ENCODE measurements at places on chromosomes 6 and 20.
A peak's percentile ranks its signal among the peaks of the same experiment; 100 is the strongest.

DNA sequence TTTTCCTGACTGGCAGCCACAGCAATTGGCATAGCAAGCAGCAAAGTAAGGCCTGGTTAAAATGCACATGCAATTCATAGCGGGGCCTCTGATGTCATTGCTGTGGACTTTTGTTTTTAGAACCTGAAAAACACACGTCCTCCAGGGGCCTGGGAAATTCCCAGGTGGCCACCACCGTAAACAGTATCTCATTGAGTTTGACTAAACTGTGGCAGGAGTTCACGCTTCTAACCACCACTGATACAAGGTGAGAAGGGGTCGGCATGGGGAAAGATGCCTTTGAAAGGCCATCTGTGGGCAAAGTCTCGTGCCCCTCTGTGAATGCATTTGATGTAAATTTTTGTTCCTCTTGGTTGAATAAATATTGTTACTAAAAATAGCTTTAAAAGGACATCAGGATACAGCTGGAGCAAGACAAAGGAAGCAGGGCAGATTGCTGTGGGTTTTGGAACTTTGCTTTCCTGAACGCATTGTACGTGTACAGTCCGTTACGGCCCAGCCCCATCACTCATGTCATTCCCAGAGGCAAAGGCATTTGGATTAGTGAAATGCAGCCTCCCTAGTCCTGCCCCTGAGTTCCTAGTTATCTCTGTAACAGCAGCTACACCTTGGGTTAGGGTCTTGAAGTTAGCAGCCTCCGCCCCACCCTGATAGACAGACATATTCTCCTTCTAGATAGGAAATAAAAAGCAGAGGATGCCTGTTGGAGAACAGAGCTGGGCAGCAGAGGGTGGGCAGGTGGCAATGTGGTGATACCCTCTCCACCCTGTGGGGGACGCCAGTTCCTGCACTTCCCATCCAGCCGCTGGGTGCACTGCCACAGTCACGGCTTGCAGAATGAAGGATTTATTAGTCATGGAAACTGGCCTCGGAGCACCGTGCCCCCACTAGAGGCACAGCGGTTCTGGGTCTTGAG, 80.3 kb downstream of the ZDHHC14 start:
- no peak for DNase-seq

GRCh38 chr6:81998432-81998831, 246.0 kb upstream of the TENT5A start:
- no peak for DNase-seq

DNA sequence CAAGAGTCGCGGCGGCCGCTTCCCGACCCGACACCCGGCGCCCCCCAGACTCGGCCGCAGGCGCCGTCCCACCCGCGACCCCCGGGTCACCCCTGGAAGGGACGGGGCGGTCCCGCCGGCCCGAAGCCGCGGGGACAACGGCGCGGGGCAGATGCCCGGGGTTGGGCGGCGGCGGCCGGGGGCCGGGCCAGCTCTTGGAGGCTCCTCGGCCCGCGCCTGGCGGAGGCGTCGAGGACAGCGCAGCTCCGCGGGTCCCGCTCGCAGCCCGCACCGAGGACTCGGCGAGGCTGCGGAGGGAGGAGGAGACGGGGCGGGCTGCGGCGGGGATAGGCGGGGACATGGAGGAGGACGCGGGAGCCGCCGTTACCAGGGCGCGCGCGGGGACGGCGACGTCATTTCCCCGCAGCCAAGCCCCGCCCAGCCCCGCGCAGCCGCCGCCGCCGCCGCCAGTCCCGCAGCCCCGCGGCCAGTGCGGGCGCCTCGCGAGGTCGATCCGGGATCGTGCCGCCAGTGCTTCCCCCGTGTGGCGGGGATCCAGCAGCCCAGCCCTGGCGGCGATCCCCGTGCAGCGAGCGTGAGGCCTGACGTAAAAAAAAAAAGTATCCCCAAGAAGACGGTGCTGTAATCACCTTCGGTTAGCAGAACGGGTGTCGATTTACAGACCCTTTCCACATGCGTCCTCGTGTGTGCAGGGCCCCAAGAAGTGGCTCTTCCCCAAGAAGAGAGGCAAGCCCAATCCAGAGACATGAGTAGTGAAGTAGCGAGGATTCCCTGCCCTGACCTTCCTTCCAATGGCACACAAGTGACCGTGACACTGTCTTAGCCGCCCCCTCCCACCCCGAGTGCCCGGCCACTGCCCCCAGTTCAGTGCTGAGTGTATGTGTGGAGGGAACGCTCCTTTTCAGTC, at the start of gene FAM184A:
FAM184A (minus strand) TSS at position 289 of the 907 bp plus-strand sequence. CDS start 365 bp downstream, outside the sequence.
- DNase-seq: peak; percentile 55

GRCh38 chr6:157693867-157694266, 129.2 kb upstream of the SNX9 start:
- no peak for DNase-seq

DNA sequence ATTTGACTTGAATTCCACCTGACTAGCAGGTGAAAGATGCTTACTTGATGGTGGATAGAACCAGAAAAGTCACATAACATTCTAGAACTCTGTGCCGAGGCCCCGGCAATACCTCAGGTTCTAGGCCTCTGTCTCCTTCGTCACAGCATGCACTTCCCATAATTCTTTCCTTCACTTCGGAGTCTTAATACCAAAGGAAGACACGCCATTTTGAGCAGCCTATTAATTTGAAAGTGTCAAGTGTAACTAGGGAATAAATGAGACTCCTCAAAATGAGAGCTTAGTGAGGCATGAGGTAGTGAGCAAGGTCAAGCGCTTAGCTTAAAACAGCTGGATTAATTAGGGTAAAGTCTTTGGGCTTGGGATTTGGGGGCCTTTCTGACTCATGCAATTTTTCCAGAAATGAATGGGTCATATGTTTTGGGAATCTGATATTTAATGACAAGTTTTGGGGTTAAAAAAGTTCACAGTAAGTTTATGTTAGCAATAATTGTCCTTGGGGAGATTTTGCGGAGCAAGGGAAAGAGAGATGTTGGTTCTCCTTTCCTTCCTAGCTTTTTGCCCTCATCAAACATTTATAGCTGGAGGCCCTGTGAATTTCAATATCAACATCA, 29.1 kb upstream of the SGK1 start:
- DNase-seq: no peak

- no peak for DNase-seq
Measured at GRCh38 chr20:31770243-31770642, 31.2 kb downstream of the TPX2 start.

- no peak for DNase-seq
Measured at GRCh38 chr6:100763617-100764241, 117.4 kb downstream of the ASCC3 start.

DNA sequence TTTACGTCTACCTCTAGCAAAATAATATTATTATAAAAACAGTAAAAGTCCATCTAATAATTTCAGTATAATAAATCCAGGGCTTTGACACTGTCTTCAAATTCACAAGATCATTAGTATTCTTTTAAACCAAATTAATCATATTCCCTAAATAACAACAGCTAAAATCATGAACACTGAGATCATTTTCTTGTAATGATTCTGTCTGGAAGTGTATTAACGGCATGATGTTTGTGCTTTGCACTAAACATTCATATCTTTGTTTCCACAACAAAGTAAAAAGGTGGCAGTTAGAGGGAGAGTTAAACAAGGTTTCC, 18.8 kb downstream of the HIVEP2 start:
- no peak for DNase-seq

GRCh38 chr20:47357296-47358038, 968 bp upstream of the ZMYND8 start:
- DNase-seq: peak; percentile 82

- no peak for DNase-seq
Measured at GRCh38 chr20:57301026-57301425, 28.6 kb upstream of the SPO11 start.

DNA sequence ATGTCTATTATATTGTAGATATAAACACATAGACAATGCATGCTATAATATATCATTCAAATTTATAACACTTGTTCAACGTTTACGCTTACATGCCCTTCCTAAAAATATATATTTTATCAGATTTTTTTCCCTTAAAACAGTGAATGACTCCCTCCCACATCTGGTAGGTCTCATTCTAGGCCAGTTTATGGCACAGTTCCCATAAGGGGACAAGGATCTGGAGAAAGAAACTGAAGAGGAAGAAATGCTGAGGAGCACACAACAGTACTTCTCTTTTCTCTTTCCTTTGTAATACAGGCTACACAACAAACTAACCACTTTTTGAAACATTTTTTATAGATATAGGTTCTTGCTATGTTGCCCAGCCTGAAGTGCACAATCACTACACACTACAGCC, 48.6 kb upstream of the RCAN2 start:
- DNase-seq: peak; percentile 41

DNA sequence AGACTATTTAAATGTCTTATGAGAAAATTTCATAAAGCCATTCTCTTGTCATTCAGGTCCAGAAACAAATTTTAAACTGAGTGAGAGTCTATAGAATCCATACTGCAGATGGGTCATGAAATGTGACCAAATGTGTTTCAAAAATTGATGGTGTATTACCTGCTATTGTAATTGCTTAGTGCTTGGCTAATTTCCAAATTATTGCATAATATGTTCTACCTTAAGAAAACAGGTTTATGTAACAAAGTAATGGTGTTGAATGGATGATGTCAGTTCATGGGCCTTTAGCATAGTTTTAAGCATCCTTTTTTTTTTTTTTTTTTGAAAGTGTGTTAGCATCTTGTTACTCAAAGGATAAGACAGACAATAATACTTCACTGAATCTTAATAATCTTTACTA, 5.0 kb downstream of the MARCKS start:
- DNase-seq: no peak

GRCh38 chr6:137799950-137800568, 67.0 kb upstream of the TNFAIP3 start:
- no peak for DNase-seq

DNA sequence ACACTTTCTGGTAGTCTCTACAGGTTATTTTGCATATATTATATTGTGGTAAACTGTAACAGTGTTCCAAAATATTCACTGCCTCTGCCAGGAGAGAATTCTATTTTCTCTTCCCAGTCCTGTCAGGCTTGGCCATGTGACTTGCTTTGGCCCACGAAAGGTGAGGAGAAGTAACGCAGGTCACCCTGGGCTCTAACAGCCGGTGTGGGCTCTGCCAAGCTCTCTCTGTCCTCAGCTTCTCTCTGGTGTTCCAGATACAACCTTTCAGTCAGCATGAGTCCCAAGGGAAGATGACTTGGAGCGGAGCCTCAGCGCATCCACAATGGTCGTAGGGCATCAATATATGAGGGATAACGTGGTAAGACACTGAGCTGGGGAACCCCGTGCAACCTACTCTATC, 113.0 kb upstream of the RREB1 start:
- no peak for DNase-seq

GRCh38 chr6:143615785-143616184, 62.0 kb upstream of the PHACTR2 start:
- DNase-seq: no peak

GRCh38 chr6:10890151-10890550, 3.3 kb downstream of the SYCP2L start:
- no peak for DNase-seq

- no peak for DNase-seq
Measured at GRCh38 chr6:8382434-8382833, 52.9 kb downstream of the SLC35B3 start.

- peak; percentile 51 for DNase-seq
Measured at GRCh38 chr20:19456595-19457395, 244.4 kb downstream of the SLC24A3 start.

Measured in renal cortex interstitium (tissue), 15 donors.